Spleen (tissue), 13 donors: ENCODE measurements at places on chromosomes 7 and 10.

- no peak for DNase-seq
These were observed 132.2 kb downstream of the OR13A1 start for GRCh38 chr10:45183174-45183573.

- DNase-seq, result no peak
These were observed 5.4 kb upstream of the FAM237B start for GRCh38 chr7:90326500-90326899.

DNA sequence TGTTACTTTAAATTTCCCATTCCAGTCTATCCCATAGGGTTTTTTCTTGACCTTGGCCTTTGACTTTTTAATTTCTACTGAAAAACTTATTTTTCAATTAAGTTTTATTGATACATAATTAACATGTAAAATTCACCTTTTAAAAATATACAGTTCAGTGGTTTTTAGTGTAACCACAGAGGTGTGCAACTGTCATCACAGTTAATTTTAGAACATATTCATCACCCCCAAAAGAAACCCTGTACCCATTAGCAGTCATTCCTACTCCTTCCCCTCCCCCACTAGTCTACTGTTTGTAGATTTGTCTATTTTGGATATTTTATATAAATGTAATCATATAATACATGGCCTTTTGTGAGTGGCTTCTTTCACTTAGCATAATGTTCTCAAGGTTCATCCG, 96.5 kb upstream of the GJD4 start:
- no peak for DNase-seq

DNA sequence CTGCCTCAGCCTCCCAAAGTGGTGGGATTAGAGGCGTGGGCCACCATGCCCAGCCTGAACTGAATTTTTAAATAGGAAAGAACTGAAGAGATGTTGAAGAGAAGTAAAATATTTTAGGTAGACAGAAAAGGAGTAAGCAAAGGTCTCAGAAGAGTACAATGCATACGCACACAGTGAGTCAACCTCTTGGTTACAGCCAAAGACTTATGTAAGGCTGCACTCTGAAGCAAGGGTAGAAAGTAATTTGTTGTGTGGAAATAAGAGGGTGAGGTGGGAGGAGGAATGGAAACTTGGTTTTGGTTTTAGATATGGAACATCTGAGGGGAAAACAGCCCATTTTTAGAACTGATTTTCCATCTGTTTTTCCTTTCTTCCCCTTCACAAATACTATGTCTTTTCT, 17.6 kb downstream of the KRIT1 start:
- DNase-seq, result no peak

- DNase-seq, result no peak
These were observed 210.3 kb downstream of the ACTR3B start for GRCh38 chr7:152969839-152970238.

GRCh38 chr7:26699766-26700165, 164.6 kb downstream of the SKAP2 start:
- no peak for DNase-seq

DNA sequence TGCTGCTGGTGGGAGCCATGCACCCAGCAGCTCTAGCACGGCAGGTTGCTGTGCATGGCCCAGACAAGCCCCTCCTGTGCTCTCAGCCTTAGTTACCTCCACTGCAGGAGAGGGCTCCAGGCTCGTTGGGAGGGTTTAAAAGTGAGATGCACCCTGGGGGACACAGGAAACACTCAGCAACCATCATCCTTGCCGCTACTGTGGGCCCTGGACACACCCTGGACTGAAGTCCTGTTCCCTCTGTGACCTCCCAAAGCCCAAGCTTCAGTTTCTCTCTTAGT, 49.0 kb downstream of the FOXL3 start:
- DNase-seq, result no peak

- DNase-seq, result no peak
These were observed 1.9 kb downstream of the USP6NL start for GRCh38 chr10:11609492-11610093.

DNA sequence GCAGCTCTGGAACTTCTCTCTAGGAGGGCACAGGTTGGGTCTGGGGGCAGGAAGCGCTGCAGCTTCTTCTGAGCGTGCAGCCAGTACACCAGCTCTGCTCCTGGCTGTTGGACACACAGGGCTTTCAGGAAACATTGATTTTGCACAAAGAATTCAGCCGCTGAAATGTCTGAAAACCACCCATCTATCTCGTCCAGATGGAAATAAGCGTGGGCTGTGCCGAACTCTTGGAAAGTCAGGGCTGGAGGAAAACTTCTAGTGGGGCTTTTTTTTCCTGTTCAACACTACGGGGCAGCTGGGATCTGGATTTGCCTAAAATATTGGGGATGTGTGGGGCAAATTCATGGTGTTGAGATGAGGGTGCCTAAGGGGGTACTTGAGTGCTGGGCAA, 31.2 kb downstream of the PALD1 start:
- DNase-seq, result no peak

DNA sequence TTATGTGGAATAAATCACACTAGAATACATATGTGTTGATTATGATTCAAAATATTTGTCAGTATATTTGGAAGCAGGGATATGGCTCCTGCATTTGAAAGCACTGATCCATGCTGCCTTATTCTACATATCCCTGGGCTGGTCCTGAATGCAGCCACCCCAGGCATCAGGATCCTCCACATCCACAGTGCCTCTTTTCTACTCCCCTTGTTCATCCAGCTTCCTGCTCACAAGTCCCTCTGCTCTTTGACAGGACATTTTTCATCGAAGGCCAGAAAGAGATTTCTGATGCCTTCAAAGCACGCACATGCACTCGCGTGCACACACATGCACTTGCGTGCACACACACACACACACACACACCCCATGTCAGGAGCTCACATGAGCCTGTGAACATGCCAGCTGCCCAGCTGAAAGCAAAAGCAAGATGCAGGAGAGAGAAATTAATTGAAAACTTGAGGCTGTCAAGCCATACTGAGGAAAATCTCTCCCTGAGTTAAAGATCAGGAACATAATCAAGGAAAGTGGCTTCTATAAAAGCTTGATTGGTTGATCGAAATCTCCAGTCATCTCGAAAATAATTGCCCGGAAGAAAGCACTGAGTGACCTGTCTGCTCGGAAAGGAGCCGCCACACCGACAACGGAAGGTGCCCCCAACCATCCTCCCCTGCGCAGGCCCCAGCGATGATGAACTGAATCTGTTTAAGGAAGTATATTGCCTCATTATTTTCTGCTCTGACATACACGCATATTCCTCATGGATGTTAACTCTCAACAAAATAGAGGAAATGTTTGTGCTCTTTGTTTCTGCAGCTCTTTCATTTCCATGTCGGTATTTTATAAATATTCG, 104.0 kb upstream of the ARID5B start:
- no peak for DNase-seq

DNA sequence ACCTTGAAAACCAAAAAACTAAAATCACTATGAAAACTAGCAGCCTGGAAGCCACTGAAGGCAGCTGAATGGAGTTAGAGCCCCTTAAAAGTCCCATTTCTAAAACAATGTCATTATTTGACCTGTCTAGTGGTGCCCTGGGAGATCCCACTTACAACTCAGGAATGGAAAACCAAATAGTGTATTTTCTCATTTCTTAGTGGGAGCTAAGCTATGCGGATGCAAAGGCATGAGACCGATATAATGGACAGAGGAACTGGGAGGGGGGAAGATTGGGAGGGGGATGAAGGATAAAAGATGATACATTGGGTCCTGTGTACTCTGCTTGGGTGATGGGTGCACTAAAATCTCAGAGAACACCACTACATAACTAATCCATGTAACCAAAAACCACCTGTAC, 9.8 kb upstream of the GIMAP2 start:
- no peak for DNase-seq

- DNase-seq, result no peak
These were observed 1.1 kb downstream of the SFMBT2 start for GRCh38 chr10:7409732-7410168.

DNA sequence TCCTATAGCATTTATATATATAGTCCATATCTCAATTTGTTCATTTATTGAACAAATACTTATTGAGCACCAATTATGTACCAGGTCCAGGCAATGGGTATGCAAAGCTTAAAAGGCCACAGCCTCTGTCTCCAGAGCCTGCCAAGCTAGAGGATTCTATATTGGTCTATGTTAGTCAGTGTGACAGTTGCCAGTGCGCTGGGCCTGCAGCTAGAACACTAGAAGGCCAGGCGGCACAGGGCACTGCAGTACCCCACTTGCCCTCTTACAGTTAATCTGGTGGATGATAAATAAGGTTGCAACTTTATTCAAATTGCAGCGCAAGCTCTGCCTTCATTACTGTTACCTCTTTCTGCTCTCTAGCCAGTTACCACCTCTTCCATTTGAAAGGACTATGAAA, 68.8 kb downstream of the PPP1R3C start:
- DNase-seq, result no peak

DNA sequence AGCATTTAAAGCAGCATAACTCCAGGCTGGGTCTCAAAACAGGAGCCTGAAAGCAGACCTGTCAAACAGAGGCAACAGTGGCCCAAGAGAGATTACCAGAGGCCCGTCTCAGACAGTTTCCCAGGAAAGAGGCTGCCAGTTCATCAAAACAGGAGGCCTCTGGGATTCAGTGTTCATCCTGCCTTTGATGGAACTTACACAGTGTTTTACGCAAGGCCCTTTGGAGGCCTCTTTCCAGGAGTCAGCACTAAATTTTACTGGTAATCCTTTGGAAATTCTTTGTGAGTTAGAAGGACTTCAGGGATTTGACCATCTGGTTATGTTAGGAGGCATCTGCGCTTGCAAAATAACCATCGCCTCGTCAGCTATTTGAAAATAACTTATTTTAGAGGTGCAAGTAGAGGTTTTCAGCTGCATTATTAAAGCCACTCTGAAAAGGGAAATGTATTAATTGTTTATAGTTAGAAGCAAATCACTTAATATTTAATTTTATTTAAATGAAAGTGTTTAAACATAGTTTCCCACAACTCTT, 501.2 kb upstream of the COBL start:
- no peak for DNase-seq

DNA sequence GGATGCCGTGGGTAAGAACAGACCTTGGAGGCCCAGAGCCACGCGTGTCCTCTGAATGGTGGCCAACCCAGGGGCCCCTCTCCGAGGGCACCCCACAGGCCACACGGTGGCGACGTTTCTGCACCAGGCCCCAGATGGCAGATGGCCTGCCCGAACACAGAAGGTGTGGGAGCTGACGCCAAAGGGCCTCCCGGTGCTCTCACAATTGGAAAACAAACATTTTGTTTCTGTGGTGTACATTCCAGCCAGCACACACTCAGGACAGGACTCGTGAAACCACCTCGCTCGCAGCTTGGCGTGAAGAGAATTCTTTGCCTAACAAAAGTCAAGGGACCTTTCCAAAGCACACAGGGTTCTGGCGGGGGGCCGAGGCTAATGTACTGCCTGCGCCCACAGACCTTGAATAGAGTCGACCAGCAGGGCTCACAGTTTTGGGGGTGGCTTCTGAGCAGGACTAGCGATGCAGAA, 112.1 kb downstream of the FAM53B start:
- DNase-seq, result peak; percentile 69

GRCh38 chr7:15662451-15662850, 24.0 kb downstream of the MEOX2 start:
- DNase-seq, result no peak

DNA sequence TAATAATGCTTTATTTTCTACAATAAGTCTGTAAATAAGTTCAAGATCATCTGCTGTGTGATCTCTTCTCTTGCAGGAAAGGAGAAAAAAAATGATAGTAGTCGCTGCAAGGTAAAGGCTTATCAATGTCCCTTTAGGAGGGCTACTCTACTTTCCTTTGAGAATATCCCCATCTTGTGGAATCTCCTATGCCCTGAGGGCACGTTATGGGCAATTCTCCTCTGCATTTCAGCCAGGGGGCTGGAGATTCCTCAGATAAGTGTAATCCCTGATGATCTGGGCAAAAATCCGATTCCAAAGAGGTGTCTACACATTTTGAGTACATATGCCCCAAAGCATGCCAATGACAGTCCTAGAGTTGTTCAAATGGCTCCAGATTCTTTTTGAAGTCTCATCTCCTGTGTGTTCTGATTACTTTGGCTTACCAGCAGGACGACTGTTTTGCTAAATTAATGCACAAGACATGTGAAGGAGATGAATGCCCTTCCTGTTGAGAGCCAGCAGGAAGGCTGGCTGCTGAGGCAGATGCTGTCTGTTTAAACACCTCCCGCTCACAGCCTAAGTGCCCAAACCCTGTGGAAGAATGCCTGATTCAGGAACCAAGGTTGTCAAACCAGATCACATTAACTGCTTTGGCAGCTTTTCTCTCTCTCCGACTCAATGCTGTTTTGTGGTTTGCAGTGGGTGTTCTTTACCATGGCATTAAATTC, 171.2 kb upstream of the COL1A2 start:
- no peak for DNase-seq

DNA sequence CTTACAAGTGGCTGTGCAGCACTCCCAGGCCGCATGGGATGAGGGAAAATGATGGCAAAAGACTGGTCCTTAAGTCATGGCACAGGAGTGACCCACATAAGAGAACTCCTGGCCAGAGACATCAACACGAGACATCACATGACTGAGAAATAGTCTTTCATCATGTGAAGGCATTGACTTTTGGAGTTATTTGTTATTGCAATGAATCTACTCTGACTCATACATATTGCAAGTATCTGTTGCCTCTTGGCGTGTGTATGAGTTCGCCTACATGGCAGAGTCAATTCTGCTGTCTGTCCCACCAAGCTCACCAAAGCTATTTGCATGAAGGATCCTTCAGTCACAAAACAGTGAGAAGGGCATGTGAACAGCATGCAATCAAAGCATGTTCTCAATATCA, 59.7 kb upstream of the HABP2 start:
- DNase-seq, result no peak

GRCh38 chr10:116691635-116692034, 50.7 kb downstream of the HSPA12A start:
- peak; percentile 77 for DNase-seq

- no peak for DNase-seq
These were observed 42.1 kb downstream of the TRIM24 start for GRCh38 chr7:138502023-138502767.

DNA sequence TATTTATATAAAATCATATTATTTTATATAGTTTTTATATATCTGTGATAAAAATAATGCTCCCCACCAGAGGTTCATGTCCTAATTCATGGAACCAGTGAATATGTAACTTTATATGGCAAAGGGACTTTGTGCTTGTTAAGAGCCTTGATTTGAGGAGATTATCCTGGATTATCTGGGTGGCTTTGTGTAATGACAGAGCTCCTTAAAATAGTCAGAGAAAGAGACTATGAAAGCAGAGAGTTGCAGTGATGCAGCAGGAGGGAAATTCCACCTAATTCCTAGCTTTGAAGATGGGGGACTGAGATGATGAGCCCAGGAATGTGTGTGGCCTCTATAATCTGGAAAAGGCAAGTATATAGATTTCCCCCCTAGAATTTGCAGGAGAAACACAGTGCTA, 1034.2 kb upstream of the C7orf33 start:
- no peak for DNase-seq

GRCh38 chr7:11710377-11710776, 121.6 kb downstream of the THSD7A start:
- DNase-seq, result no peak

- DNase-seq, result no peak
These were observed 63.3 kb upstream of the PRKG1 start for GRCh38 chr10:51010977-51011376.

- DNase-seq, result peak; percentile 87
These were observed 173.5 kb downstream of the CUX1 start for GRCh38 chr7:101990811-101991418.

GRCh38 chr7:52273685-52274610, 761.5 kb upstream of the POM121L12 start:
- DNase-seq, result no peak

- no peak for DNase-seq
These were observed 49.7 kb downstream of the CDK1 start for GRCh38 chr10:60827791-60828488.

- DNase-seq, result no peak
These were observed 2.0 kb downstream of the PLEKHA1 start for GRCh38 chr10:122376364-122376961.

- peak; percentile 87 for DNase-seq
These were observed 74.4 kb upstream of the RSU1 start for GRCh38 chr10:16891375-16892313.
